ENCODE measurements at places on chromosomes 12 and 14. TPM values are rescaled to one million over a fixed set of nuclear protein-coding genes. Genes with fewer than 3 reads are reported as not detected.

- peak; percentile 76 for DNase-seq
These were observed 47.2 kb downstream of the PTPRB start for GRCh38 chr12:70590051-70590450.

- no peak for DNase-seq
These were observed 909.6 kb downstream of the VRK1 start for GRCh38 chr14:97706819-97707218.

- DNase-seq = no peak
These were observed 46.2 kb downstream of the DPF3 start for GRCh38 chr14:72847721-72848120.

DNA sequence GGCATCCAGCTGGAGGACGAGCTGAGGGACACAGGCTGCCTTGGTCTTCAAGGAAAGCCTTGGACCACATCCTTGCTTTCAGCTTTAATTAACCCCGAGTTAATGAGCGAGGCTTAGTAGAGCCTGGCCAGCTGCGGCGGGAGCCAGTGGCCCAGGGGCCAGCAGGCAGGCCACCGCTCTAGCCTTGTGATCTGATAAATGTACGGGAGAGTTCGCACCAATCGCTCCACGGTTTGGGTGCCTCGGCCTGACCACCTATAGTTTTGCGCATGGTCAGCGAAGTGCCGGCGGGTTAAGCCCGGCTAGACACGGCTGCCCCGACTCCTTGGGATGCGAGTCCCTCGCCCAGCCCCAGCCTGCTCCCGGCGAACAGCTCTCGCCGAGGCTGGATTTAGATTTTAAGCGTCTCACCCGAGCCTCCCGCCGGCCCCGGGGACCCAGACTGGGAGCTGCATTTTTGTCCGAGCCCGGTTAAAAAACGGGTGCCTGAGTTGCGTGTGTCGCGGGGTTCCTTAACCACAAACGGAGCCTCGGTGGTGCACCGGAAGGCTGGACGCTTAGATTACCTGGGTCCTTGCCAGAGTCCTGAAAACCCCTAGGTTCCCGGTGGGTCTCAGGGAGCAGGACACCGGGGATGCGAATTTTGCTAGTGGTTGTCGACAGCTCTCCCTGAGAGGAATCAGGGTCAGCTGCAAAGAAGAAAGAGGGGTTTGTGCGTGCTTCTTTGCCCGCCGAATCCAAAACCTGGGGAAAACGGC lies 2.9 kb upstream of the HOXC12 start:
- DNase-seq = no peak

DNA sequence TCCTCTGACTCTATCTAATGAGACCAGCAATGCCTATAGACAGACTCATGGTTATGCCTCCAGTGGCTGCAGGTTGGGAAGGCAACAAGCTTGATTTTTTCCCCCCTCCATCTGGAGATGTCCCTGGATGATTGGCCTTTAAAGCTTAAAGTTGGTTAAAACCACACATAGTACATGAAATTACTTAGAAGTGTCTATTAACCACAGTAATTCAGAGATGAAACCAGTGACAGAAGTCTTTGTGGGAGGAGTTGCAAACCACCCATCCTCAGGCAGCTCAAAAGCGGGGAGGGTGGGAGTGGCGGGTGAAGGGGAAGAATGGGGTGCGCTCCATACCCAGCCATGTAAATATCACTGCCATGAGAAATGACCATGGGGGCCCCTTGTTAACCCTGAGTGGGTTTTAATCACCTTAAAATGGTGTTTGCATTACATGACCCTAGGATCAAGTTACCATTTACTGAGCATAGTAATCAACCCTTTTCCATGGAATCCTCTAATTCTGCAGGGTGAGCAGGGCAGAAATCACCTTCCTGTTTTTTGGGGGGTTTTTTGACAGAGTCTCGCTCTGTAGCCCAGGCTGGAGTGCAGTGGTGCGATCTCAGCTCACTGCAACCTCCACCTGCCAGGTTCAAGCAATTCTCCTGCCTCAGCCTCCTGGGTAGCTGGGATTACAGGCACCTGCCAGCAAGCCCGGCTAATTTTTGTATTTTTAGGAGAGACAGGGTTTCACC lies 133.5 kb downstream of the FOXN3 start:
- DNase-seq = no peak

DNA sequence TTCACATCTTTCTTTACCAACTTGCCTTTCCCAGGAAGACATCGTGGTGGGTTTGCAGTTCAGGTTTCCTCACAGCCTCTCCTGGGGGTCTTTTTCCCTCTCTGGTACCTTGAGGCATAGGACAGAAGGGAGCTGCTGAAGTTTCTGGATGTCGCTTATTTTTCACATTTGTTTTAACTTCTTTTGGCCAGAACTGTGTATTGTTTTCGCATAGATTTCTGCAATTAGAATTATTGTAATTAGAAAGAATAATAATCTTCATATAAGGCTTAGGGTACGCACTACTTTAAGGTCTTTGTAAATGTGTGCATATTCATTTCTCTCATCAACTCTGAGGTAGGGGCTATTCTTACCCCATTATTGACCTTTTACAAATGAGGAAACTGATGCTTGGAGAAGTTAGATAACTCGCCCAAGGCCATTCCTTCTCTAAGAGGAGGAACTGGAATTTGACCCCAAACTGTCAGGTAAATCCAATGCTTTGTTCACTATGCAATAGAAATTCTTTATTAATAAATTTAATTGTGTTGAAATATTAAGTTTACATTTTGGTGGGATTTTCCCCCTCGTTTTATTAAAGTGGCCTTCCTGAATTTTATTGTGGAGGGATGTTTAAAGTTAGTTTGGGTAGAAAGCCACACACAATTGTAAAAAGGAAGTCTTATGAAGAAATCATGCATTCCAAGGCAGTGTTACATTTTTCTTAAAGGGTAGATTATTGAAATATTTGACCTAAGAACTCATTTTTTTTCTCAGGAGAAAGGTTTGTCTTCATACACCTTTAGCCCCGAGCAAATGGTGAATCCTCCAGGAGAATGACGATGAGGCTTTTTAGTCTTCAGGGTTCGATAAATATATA lies 12.1 kb upstream of the SLC38A2 start:
- DNase-seq = no peak

DNA sequence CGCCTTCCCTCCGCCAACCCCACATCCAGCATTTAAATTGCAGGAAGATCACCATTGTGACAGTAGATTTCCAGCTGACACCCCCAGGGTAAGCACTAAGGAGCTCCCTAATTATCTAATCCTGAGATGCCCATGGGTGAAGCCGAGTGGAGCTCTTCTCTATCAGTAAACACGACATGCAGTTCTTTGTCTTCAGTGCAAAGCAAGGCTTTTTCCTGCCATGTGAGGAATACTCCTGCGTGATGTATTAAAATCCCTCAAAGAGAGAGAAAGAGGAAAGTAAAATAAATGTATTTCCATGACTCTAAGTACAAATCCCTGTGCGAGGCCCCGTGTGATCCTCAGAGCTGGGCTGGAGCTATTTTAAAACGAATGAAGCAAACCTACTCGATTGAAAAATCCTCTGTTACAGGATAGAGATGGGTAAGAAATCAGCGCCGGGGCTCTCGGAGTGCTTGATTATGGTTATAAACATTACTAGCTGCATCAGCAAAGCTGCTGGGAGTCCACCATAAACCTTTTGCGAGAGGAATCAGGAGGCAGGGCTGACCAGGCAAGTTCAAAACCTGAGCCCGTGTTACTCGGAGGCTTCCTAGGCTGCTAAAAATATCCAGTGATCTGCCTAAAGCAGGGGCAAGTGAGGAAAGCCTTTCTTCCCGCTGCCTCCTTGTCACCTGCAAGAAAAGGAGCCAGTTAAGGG lies 61.5 kb downstream of the MAP1LC3B2 start:
- no peak for DNase-seq

- no peak for DNase-seq
These were observed 237.5 kb upstream of the TMTC1 start for GRCh38 chr12:30021051-30021833.

GRCh38 chr12:180445-180844 lies 33.5 kb downstream of the SLC6A12 start:
- peak; percentile 69 for DNase-seq

GRCh38 chr12:25051171-25051570 lies 102.3 kb upstream of the BCAT1 start:
- no peak for DNase-seq

- no peak for DNase-seq
These were observed 60.7 kb upstream of the RBM19 start for GRCh38 chr12:114026805-114027204.

- no peak for DNase-seq
These were observed 33.7 kb downstream of the TCTN1 start for GRCh38 chr12:110647631-110648040.

DNA sequence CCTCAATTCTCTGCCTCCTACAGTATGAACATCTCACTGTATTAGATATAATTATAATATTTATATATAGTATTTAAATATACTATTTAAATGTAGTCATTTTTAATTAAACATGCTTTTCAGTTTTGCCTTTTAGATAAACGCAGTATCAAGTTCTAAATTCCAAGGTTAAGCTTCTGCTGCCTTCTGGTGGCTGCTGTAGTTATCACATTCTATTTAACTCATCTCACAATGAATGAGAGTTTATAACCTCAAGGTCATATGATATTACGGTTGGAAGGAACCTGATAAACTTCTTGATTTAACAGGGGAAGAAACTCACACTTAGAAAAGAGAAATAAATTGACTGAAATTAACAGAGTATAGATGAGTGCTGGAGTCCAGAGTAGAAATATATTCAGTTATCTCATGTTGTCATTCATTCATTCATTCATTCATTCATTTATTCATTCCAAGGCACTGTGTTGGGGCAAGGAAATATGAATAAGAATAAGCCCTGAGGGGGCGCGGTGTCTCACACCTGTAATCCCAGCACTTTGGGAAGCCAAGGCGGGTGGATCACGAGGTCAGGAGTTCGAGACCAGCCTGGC lies 31.9 kb downstream of the GUCY2C start:
- DNase-seq = no peak

GRCh38 chr14:60309867-60310552 lies 61.0 kb downstream of the PPM1A start:
- DNase-seq = no peak

DNA sequence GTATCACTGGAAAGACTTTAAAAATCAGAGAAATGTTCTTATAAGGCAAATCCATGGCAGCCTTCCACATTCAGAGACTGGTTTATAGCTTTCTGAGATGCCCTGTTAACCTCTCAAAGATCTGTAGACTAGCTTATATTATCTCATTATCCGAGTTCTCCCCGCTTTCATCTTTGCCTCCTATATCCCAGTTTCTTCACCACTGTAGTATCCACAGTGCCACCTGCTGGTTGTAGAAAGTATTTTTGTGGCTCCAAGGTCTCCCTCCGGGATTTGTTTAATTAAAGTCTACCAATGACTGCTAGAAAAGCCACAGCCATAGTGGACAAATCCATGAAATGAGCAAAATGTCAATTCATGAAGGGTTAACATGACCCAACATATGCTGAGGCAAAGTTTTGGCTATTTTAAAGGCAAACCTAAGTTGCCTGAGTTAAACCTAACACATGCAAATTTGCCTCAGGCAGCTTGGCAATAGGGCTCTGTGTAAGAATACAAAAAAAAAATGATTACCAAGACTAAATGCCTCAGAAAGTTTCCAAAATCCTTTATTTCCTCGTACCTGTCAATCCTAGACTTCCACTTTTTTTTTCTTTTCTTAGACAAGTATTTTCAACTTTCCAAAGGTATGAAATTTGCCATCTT lies 218.8 kb upstream of the BMP4 start:
- DNase-seq = no peak

GRCh38 chr12:131003716-131004045 lies 50.0 kb downstream of the ADGRD1 start:
- DNase-seq = no peak

GRCh38 chr14:33606591-33606990 lies 344.3 kb downstream of the EGLN3 start:
- no peak for DNase-seq

DNA sequence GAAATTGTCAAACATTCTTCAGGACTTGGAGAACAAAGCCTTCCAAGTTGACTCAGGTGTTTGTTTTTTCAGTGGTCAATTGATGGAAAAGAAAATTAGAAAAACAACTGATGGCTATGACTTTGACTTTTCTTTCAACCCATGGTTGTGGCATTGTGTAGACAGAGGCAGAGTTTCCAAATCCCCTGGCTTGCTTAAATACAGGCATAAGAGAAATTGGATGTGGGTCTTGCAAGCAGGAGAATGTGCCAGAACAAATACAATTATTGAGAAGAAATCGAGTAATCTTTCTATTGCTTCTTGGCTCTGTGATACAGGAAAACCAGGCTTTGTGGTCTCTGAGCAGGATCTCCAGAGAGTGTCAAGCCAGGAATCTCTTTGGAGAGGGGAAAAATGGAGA lies 40.9 kb upstream of the FRMD6 start:
- DNase-seq = no peak

- DNase-seq = no peak
These were observed 407.5 kb upstream of the MGAT4C start for GRCh38 chr12:86663716-86664115.

- no peak for DNase-seq
These were observed 11.5 kb downstream of the PLEK2 start for GRCh38 chr14:67400434-67400833.

GRCh38 chr12:12384571-12385340 lies 27.9 kb downstream of the BORCS5 start:
- no peak for DNase-seq

DNA sequence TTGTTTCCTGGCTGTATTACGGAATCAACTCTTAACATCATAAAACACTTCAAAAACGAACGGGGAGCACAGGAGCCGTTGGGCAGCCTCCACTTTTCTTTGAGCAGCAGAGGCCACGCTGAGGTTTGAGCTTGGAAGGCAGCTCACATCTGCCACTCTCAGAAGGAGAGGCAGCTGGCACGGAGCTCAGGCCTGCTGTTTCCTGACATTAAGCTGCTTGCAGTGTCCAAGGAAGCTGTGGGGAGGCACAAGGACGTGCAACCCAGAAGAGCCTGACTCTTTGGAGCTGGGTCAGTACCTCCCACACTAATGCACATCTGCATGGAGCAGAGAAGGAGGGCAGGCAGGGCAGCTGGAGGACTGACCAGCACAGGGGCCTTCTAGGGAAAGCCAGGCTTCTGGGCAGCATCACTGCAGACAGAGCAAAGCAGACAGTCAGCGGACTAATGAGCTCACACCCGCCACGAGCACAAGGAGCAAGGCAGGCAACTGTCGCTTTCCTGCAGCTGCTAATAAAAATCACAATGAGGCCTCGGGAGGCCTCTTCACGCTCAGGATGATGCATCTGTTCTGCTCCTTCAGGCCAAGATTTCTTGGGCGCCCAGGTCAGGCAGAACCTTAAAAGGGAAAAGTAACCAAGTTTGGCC lies 211.1 kb downstream of the GLT1D1 start:
- no peak for DNase-seq

- no peak for DNase-seq
These were observed 31.9 kb downstream of the CEP83 start for GRCh38 chr12:94427501-94428381.

GRCh38 chr12:5388581-5389535 lies 43.0 kb upstream of the NTF3 start:
- DNase-seq = no peak

- DNase-seq = no peak
These were observed 31.9 kb downstream of the NUAK1 start for GRCh38 chr12:106106892-106107291.

The RAPGEF3 gene
- total RNA-seq = 44.5 TPM

The AVPR1A gene
- 2.2 TPM for total RNA-seq

The CLEC4A gene
- 14.1 TPM for total RNA-seq

The RD3L gene
- total RNA-seq = not detected

The NAV3 gene
- total RNA-seq = 8.7 TPM

The LAG3 gene
- total RNA-seq = 2.1 TPM

The ADAM21 gene
- total RNA-seq = 0.24 TPM

The HOXC6 gene
- 0.50 TPM for total RNA-seq

The ZNF891 gene
- total RNA-seq = 2.6 TPM

The SLC25A47 gene
- total RNA-seq = not detected

The C14orf39 gene
- not detected for total RNA-seq

The LGALS3 gene
- total RNA-seq = 528 TPM

The KRT72 gene
- total RNA-seq = not detected

The RFX4 gene
- not detected for total RNA-seq

The KRT6C gene
- not detected for total RNA-seq

The SLC5A8 gene
- total RNA-seq = 1.3 TPM

The TEX52 gene
- total RNA-seq = not detected

Data from lower lobe of right lung (tissue), 2 donors.